Neural progenitor cell (in vitro differentiated cells): ENCODE measurements at places on chromosomes 6 and 20.

DNA sequence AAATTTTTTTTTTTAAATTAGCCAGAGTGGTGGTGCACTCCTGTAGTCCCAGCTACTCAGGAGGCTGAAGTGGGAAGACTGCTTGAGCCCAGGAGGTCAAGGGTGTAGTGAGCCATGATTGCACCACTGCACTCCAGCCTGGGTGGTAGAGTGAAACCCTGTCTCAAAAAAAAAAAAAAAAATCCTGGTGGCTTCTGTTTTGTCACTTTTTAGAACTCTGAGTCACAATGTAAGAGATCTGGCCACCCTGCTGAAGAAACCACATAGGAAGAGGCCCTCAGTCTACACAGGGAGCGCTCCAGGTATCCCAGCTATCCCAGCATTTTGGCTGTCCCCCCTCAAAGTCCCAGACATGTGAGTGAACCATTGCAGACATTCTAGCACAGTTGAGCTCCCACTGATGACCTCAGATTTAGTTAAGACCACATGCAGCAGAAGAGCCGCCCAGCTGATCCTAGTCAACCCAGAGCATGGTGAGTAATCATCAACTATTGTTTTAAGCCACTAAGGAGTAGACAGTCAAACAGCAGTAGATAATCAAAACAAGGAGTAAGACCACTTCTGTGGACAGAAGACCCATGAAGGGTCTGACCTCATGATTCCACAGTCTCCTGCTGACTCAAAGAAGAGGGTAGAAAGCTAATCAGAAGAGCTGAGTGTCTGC is 12.7 kb upstream of the ARFGEF2 start:
- DNase-seq, result no peak

- DNase-seq, result no peak
These were observed 57.1 kb downstream of the AGPAT4 start for GRCh38 chr6:161216616-161217205.

GRCh38 chr6:113077794-113078193 is 730.7 kb downstream of the RFPL4B start:
- DNase-seq, result no peak

GRCh38 chr6:33746036-33746600 is 587 bp downstream of the IP6K3 start:
- DNase-seq, result peak; percentile 57

DNA sequence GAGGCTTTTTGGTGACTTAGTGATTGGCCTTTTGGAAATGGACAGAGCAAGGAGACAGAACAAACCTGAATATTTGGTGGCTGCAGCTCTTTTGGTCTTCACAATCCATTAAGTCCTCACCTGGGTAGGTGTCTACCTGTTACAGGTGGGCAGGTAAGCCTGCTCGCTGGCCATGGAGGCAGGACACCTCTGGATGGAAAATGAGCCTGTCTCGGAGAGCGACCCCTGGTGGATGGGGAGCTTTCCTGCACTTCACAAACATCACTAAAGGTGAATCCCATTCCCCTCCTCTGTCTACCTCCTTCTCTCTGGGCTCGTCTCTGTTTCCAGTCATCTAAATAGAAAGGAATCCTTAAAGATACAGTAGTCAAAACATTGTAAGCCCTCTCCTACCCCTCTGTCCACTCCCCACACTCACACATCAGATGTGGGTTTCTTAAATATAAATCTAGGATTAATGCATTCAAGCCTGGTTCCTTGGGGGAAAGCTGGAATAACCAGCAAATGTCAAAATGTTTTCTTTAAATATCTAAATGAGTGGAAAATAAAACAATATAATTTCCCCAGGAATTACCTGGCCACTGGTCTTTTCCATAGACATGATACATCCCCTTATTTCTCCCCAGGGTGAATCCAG is 304.9 kb downstream of the CDH26 start:
- peak; percentile 54 for DNase-seq
